ENCODE measurements at places on chromosomes 1 and 21.

GRCh38 chr1:177451191-177451590 lies 280.4 kb downstream of the BRINP2 start:
- no peak for DNase-seq

GRCh38 chr1:8343044-8343443 lies 25.1 kb downstream of the SLC45A1 start:
- no peak for DNase-seq

DNA sequence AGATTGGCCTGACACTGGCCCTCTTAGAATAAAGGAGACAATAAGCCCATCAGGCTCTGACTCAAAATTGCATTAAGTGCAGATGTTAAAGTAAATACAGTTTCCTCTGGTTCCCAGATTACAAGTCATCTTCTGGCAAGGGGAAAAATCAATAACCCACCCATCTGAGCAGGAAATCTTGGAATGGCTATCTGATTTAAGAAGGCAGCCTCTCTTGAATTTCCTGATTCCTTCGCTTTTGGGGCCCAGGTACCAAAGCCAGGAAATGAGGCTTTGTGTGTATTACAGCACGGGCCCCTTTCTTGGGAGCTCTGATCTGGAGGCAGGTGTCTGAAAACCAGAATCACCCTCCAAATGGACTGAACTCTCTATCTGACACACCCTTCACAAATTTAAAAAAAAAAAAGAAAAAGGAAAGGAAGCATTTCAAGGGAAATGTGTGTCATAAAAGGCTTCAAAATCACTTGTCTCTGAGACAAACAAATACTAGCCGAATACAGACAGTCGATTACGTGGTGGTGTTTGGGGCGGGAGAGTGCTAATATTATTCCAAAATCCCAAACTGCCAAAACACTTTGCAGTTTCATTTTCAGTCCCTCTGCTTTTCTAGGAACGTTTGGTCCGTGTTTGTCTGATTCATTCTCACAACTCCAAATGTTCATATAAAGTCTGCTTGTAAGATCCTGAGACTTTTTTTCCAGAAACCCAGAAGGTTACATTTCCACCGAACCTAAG lies 240.9 kb upstream of the CAMK1G start:
- DNase-seq: no peak

- no peak for DNase-seq
Measured at GRCh38 chr1:54110996-54111395, 41.8 kb downstream of the CDCP2 start.

- DNase-seq: no peak
Measured at GRCh38 chr1:34711485-34711884, 43.4 kb upstream of the GJB5 start.

DNA sequence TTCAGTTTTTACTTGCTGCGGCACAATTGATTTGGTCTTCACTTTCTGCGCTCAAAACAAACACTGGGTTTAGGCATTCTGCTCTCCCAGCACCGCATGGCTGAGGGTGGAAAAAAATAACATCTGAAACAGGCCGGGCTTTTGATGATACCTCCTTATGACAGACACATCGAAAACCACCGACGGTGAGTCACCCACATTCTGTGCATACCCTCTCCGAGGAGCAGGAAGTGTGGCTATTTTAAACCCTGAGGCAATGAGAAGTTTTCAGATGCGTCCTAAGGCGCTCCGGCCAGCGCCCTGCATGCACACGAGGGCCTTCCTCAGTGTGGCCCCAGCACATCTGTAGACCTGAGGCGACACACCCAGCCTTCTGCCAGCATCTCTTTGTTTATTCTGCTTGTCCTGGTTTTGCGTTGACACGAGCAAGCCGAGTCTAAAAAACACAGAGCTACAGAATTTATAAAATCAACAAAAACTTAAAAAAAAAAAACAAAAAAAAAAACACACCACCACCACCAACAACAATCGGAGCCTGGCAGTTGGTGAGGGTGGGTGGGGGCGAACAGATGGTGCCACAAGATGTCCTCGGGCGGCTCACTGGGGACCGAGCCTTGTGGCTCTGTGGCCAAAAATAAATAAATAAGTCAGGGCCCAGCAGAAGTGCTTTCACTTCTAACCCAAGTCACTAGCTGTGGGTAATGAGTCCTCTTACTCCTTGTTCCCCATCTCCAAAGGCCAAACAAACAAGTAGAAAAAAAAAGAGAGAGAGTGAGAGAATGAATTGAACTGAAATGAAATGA lies 162.6 kb upstream of the IRF2BP2 start:
- peak; percentile 97 for DNase-seq

- DNase-seq: no peak
Measured at GRCh38 chr1:57770772-57771171, 346.9 kb upstream of the DAB1 start.

DNA sequence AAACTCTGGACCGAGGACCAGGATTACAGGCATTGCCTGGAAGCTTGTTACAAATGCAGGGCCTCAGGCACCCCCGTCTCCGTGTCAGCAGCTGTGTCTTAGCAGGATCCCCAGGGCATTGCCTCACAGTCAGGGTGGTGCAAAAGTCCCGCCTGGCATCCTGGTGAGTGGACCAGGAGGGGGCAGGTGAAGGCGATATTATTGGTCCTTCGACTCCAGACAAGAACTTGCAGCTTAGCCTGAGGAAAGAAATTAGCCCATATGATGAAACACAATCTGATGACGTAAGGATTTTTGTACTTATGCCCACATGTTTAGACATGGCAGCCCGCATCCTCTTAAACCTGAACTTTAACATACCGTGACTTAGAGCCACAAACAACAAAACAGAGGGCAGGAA lies 40.8 kb downstream of the RSPH1 start:
- DNase-seq: no peak

DNA sequence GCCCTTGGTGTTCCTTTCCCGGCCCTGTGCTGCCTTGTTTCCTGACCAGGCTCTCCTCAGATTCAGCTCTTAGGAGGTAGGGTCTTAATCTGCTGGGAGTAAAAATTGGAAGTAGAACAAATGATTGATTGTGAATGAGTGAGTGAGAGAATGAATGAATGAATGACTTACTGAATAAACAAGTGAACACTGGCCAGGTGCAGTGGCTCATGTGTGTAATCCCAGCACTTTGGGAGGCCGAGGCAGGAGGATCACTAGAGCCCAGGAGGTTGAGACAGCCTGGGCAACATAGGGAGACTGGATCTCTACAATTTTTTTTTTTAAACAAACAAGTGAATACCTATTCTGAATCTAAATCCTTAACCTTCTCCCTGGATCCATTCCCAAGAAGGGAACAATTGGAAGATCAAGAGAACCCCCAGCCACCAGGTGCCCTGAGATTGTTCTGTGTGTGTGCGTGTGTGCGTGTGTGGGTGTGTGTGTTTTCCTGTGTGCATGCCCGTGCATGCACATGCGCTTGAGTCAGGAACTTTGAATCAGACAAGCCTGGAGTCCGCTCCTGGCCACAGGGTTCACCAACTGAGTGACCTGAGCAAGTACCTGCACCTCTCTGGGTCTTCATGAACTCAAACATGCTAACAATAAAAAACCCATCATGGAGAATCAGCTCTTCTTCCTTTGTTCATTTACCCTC lies 24.3 kb upstream of the CITED4 start:
- no peak for DNase-seq

- no peak for DNase-seq
Measured at GRCh38 chr1:218568962-218569550, 223.9 kb downstream of the TGFB2 start.

- no peak for DNase-seq
Measured at GRCh38 chr21:17370263-17370662, 142.6 kb upstream of the CXADR start.

DNA sequence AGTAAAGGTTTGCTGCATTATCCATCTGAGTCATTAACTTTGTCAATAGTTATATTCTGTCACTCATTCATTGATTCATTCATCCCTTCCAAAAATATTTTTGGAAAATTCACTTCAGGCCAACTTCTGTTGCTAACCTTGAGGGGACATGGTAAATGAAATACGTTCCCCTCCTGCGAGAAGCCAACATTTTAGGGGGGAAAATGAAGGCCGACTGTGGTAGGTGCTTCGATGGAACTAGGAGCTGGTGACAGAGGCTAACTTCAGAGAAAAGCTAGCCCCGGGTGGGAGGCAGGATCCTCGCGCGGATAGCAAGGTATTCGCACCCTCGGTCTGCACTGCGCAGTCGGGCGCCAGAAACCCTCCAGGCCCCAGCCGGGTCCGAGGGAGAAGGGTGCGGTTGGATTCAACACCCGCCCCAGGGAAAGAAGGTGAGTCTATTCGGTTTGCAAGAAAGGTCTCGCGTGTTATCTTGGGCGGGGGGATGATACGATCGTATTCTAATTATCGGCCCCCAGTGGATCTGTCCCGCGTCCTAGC lies 646 bp upstream of the RRP15 start:
- DNase-seq: no peak

GRCh38 chr1:85342207-85342606 lies 65.8 kb upstream of the BCL10 start:
- DNase-seq: no peak

DNA sequence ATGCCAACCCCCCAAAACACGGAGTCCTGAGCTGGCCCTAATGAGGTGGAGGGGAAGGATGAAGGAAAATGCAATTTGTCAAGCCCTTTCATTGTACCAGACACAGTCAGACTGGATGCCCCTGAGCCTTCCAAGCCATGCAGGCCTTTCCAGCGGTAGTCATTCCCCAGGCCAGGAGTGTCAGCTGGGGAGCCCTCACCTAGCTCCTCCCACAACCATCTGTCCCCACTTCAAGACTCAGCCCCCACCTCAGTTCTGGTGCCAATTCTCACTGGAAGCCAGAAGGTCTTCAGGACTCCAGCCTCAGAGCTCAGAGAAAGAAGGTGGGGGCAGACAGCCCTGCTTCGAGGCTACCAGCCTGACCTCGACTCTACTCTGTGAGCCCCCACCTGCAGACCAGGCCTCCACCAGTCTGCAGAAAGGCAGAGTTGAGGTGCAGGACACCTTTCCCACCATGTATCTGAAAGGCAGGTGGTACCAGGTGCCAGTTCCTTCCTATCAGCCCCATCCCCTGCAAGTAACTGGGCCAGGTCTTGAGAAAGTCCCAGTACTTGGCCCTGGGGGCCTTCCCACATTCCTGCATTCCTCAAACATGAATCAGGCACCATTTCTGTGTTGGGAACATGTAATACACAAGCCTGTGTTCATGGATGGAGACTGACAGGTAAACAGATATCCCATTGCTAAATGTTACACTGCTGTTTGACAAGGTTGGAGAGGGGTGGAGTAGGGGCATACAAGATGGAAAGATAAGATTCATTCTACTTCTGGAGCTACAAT lies 180.6 kb upstream of the EDN2 start:
- no peak for DNase-seq

DNA sequence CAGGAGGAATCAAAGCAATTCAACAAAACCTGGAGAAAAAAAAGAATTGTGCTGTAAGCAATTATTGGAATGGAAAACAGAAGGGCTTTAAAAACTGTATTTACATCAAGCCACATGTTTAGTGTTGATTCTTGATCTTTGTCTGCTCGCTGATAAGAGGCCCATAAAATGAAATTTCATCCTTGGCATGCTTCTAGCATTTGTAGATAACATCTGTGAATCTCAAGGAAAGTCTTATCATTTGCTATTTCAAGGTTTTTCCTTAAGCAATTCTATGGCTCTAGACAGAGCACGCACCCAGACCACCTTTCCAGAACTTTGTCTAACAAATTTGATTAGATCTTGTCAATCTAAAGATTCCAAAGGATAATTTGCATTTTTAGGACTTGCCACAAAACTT lies 181.0 kb upstream of the FGGY start:
- no peak for DNase-seq

DNA sequence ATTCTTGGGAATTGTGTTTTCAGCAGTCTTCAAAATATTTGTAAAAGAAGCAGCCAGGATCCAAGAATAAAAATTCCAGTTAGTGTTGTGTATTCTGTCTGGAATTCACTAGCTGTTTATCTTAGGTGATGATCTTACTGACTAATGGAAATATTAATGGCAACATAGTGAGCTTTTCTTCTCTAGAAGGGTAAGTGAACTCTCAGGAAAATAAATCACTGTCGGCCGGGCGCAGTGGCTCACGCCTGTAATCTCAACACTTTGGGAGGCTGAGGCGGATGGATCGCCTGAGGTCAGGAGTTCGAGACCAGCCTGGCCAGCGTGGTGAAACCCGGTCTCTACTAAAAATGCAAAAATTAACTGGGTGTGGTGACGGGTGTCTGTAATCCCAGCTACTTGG lies 87.4 kb upstream of the KIF1B start:
- DNase-seq: peak; percentile 44

DNA sequence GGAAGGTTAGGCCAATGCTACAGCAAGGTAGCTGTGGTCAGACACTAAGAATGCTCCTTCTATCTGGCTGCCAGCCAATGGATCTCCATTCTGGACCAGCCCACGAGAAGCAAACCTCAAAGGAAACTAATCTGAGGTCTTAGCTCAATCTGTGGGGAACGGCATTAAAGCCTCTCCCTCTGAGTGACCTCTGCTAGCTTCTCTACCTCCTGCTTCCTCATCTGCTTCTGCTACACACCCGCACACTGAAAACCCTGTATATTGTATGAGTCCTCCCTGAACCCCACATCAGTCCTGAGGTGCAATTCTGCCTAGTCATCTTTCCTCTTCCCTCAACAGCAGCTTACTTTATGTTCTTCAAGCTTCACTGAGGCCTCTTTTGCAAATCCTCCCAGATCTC lies 6.9 kb upstream of the GALE start:
- no peak for DNase-seq

Measured in AG04449 (cell line).